ENCODE measurements at places on chromosomes 6 and 20.

DNA sequence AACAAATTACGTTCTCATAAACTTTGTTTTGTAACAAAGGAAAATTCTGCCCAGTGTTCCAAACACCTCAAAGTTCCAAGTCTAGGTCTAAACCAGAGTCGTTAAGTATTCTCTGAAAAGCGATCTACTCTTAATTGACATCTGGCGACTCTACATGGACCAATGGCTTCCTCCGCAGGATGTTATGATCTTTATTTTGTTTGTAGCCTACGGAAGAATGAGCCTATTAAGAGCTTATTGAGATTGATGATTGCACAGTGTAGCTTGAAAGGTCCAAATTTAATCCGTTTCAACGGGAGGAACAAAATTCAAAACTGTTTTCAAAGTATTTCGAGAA lies 61.1 kb downstream of the FAM217A start:
- no peak for DNase-seq

GRCh38 chr6:97732045-97732444 lies 449.0 kb upstream of the MMS22L start:
- DNase-seq = no peak

DNA sequence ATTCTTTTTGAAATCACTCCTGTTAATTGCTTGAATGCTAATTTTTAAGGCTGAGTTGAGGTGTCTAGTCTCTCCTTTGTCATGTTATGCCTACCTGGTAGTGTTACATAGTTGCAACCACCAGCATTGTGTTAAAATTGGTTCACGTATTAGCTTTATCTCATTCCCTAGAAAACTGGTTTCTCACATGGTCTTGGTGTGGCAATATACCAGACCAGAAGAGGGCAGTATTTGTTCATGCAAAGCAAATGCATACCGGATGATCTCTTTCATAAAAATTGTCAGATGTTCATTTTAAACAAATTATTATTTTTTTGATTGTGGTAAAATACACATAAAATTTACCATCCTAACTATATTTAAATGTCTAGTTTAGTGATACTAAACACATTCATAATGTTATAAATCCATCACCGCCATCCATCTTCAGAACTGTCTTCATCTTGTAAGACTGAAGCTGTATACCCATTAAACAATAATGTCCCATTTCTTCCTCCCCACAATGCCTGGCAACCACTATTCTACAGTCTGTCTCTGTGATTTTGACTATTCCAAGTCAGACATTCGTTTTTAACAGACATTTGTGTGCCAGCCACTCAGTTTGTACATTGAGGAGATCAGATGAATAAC lies 92.8 kb downstream of the ATRN start:
- DNase-seq = no peak

DNA sequence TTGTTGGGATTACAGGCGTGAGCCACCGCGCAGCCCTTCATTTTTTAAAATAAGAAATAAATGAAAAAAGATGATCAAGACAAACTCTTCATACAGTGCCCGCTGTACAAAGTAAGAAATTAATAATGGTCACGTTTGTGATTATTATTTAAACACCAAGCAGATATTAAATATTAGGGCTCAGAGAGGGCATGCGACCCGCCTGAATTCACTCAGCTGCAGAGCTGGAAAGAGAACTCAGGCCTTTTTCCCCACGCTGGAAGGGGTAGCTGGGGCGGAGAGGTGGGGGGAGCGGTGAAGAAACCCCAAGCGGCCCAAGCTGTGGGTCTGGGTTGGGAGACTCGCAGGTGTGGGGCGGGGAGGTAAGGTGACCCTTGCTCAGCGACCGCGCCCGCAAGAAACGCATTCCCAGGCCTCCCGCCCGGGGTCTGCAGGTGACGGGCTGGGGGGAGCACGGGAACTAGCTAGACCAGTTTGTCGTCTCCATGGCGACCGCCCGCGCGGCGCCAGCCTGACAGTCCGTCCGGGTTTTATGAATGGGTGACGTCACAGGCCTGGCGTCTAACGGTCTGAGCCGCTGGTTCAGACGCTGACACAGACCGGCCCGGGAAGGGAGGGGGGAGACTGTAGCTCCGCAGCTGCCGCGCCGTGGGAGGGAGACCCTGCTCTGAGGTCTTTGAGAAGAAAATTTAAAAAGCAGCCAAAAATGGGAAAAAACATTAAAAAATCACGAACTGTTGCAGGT lies 1.1 kb upstream of the ID1 start:
- no peak for DNase-seq

DNA sequence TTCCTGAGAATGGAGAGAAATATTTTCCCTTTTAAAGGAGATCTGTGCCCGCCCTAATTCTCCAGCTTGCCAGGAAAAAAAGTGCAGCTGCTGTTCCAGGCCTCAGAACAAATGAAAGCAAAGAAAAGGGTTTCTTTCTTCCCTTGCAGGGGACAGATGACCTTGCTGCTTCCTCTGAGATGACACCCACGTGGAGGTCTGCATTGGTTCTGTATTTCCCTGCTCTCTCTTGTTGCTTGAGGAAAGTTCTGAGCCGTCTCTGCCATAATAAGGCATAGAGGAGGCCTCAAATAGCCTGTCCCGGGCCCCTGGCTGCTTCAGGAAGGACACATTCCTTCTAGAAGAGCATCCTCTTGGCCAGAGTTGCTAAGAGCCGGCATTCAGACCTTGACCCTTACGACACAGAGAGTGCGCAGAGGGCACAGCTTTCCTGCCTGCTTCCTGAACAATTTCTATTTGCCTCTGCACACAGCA lies 501.8 kb upstream of the SULF2 start:
- DNase-seq = no peak

DNA sequence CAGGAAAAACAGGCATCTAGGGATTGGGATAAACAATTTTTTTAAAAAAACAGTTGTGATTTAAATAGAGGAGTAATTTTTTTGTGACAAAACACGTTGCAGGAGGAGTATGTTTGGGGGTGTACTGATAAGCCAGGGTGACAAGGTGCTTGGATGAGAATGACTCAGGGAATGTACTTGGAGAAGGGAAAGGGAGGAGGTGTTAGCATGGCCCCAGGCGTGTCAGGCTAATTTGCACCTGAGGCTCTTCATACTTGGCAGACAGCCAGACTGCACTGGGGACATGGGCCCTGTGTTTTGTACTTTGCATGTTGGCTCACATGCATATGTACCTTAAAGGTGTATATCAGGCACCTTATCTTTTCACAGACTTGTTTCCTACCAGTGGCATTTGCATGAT lies 22.8 kb downstream of the PANK2 start:
- no peak for DNase-seq

GRCh38 chr6:32147401-32148132 lies 4.2 kb downstream of the PRRT1 start:
- no peak for DNase-seq

GRCh38 chr6:134739299-134740026 lies 210.4 kb downstream of the ALDH8A1 start:
- no peak for DNase-seq

DNA sequence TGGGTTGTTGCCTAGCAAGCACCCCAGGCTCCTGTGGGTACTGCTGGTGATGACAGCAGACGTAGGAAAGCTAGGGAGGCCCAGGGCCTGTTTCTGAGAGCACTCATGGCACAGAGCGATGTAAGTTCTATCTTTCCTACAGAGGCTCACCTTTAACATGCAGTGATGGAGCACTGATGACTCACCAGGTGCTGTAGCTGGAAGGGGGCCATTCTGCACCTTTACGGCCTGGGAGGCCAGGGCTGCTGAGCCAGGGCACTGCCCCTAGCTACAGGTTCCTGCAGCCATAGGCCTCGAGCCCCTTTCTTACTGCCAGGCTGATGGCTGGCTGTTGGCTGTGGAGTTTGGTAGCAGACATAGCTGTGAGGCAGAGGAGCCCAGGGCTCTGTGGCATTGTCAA lies 31.1 kb upstream of the GPR6 start:
- DNase-seq = no peak

GRCh38 chr6:132797951-132798868 lies at the start of gene SLC18B1:
Gene SLC18B1, minus strand, starts transcription at chr6:132798637. Its CDS starts 181 bp downstream, at chr6:132798456.
- no peak for DNase-seq

GRCh38 chr20:49896204-49896603 lies 19.1 kb downstream of the SPATA2 start:
- no peak for DNase-seq

DNA sequence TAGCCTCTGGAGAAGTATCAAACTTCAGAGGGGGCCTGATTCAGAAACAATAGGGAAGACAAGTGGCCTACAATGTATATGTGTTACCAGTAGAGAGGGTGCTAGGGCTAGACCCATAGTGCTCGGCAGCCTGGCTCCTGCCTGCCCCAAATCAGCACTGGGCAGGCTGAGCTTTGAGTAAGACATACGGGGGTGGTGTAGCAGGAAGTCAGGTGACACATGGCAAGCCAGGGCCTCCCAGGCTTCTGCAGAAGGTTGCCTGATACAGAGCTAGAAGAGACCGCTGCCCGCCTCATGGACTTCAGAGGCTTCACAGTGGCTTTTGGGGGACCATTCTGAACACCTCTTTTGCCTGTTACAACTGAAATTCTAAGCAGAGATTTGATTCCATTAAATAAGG lies 43.4 kb downstream of the RALY start:
- no peak for DNase-seq

DNA sequence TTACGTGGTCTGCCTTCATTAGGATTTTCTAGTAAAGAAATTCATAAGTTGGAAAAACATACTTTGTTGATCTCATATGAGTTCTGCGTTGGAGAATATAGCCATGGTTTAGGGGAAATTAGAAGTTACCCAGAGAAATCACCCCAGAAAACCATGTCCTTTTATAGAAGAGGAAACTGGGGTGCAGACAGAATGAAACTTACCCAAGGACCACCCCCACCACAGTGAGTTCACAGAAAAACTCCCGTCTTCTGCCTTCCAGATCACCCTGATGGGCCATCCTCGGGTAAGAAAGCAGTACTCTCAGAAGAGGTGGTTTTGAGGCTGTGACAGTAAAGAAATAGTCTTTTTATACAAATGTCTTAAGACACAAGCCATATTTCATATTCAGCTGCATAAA lies 25.1 kb upstream of the MAFB start:
- DNase-seq = no peak

GRCh38 chr6:5749651-5750215 lies 257.0 kb downstream of the NRN1 start:
- DNase-seq = no peak

DNA sequence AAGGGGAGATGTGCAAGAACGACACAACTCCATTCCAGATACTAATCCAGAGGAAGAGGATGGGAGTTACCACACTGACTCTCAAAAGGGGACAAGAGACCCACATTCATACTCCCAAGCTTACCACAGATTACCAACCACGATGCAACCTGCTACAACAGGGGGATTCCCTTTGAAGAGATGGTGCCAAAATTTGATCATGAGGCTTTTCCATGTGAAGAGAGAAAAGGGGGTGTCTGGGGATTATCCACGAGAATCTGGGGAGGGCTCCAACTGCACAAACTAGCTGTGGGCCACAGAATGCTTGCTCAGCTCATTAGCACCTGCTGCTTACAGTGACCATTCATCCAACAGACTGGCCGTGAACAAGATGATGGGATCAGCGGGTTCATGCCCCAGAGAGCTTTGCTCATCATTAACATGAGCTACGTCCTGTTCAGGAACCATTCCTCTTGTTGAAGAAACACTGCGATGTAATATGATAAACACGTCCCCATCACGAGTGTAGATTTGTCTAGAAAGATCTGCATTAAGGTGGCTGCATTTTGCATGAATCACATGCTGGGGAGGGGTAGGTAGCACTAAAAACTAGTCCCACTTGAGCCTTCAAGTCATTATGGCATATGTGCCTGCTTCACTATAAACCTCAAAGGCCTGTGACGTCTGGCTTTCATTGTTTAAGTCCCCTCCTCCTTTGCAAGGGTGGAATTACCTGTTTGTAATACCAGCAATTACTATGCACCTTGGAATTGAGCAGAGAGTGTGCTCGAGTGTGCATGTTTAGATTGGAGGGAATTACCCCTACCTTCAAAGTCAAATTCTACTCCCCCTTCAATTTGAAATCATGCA lies 4.0 kb downstream of the PLAGL2 start:
- no peak for DNase-seq

GRCh38 chr20:63972312-63973159 lies 2.8 kb upstream of the ZNF512B start:
- no peak for DNase-seq

DNA sequence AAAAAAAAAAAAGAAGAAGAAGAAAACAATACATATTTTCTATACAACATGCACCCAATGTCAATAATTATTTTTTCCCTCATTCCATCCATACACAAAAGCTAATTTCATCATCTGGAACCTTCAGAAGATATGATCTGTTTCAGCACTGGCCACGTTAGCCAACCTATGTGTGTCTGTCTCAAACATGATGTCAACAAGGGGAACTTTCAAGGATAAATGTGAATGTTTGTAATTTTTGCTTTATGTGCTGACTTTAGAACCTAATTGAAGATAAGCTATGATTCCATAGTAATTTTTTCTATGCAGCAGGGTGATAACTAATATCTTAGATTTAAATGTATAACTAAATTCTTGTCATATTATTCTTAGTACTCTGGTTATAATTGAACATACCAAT lies 37.9 kb downstream of the IPCEF1 start:
- no peak for DNase-seq

GRCh38 chr6:20412682-20413073 lies 11.0 kb downstream of the E2F3 start:
- DNase-seq = no peak

DNA sequence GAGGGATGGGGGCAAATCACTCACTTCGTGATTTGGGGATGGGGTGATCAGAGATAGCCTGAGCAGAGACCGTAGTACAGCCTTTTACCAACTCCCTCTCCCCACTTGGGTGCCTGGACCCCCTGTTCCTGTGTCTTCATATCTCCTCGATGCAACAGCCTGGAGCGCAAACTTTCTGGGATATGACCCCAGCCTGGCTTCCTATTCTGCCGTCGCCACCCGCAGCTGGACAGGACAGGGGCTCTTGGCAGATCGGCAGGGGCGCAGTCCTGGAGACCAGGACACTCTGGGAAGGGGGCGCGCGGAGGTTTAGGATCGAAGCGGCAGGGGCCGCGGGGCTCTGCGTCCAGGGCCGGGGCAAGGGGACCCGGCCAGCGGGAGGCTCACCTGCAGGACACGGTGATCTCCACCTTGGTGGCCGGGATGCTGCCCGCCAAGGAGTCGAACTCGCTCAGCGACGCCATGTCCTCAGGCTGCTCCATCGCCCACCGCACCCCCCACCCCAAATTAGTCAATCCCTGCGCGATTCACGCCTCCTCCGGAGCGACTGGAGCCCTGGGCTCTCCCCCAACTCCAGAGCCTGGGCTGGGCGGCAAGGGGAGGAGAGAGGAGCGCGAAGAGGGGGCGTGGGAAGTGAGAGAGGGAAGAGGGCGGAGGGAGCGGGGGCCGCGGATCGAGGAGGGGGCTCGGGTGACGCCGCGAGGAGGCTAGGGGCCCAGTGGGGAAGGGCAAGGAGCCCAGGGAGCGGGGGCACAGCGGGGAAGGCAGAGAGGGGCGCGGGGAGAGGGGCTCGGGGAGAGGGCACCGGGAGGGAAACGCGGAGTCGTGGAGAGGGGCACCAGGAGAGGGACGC lies at the start of gene CPNE5:
TSS of gene CPNE5 (minus strand) at position 549 of the 853 bp plus-strand sequence. CDS start at position 482, 67 bp downstream.
- no peak for DNase-seq
